ENCODE measurements at places on chromosomes 7 and 10. TPM values are rescaled to one million over a fixed set of nuclear protein-coding genes. Genes with fewer than 3 reads are reported as not detected.
A peak's percentile ranks its signal among the peaks of the same experiment; 100 is the strongest.

DNA sequence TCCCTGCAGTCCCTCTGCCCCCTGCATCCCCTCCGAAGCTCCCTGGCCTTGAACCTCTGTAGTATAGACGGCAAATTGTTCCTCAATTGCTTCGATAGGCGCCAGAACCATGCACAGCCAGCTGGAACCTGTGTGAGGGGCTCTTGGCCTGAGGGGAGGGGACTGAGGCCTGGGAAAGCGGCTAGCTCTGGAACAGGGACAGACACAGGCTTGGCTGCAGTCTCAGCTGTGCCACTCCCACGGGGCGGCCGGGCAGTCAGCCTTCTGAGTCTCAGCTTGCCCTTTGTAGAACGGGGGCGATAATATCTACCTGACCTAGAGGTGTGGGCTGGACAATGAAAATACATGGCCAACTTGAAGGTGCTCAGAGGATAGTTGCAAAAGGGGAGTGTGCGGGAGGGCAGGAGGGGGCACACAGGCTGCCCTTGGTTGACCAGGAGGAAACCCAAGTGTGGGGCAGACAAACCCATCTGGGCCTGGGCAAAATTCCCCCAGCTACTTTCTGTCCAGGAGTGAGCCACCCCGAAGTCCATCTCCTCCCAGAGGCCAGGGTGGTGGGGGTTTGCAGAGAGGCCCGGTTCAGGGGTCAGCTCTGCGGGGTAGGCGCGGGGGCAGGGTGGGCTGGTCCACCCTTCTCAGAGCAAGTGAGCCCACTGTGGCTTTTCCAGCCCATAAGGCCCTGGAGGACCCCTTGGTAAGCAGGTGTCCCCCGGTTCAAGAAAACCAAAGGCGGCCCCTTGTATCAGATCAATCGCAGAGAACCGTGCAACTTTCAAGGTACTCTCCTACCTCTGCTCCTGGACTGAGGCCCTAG, 4.6 kb downstream of the CRYGN start:
- no peak for DNase-seq

- peak; percentile 83 for DNase-seq
These were observed 69.0 kb downstream of the CREB5 start for GRCh38 chr7:28481091-28481926.

LRRC61 gene
- total RNA-seq, result 3.0 TPM

SFRP5 gene
- total RNA-seq, result 1.7 TPM

FAM180A gene
- total RNA-seq, result 2.8 TPM

GRCh38 chr7:47572939-47573757, 8.8 kb downstream of the TNS3 start:
- no peak for DNase-seq

DNA sequence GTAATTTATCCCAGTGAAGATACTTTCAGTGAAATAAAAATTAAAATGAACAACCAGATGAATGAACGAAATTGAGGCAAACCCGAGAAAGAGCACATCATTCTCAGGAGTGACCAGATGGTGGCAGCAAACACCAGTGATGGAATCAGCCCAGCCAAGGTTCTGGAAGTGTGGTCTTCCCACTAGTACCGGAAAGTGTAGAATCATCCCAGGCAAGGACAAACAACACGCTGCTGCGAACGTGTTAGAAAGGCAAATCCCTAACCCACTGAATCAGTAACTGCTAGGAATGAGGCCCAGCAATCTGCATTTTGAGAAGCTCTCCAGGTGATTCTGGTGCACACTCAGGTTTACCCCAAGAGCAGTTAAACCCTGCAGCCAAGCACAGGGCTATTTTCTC, 15.5 kb upstream of the SLC18A3 start:
- DNase-seq, result no peak

MCM7 gene
- total RNA-seq, result 47.5 TPM

Data from skin of body (tissue), 3 donors.